ENCODE measurements at places on chromosomes 4 and X.

- DNase-seq, result no peak
These were observed 275.8 kb upstream of the CLNK start for GRCh38 chr4:10960389-10960788.

GRCh38 chrX:136047969-136048368 lies 62.7 kb downstream of the SLC9A6 start:
- DNase-seq, result no peak

- no peak for DNase-seq
These were observed 209.5 kb downstream of the PARM1 start for GRCh38 chr4:75142382-75142781.

DNA sequence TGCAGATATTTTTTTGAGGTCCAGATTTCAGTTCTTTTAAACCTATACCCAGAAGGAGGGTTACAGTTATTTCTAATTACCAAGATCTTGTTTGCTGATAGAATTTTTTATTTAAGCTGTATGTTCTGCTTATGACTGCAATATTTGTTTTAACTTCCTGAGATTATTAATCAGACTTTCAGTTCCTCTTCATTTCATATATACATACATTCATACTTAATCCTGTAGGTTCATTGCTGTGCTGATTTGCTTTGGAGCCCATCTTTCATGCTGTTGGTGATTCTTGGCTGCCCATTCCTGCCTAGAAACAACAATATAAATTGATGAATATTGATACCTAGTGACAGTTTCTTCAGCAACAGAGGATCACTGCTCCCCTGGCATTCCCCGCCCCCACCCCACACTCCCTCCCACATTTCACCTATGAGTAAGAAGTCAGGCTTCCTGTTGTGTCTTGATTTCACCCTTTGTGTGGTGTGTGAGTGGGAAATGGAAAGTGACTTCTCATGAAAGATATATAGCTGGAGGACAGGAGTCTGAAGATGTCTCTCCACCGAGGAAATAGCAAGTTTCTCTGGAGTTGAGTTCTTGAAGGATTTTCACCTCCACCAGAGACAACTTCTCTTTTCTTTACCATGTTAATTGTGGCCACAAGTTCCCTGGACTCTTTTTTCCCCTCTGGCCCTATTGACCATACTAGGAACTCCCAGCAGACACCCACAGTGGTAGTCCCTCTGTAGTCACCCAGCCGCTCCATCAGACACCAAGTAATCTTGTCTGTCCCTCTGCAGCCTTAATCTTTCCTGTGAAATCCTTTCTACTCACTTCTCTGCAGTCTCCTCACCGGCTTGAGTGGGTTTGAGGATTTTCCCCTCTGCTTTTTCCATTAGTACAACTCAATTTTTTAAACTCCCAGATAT lies 118.4 kb downstream of the ASB9 start:
- DNase-seq, result peak; percentile 26

GRCh38 chrX:85109235-85109634 lies 105.6 kb downstream of the APOOL start:
- DNase-seq, result no peak

DNA sequence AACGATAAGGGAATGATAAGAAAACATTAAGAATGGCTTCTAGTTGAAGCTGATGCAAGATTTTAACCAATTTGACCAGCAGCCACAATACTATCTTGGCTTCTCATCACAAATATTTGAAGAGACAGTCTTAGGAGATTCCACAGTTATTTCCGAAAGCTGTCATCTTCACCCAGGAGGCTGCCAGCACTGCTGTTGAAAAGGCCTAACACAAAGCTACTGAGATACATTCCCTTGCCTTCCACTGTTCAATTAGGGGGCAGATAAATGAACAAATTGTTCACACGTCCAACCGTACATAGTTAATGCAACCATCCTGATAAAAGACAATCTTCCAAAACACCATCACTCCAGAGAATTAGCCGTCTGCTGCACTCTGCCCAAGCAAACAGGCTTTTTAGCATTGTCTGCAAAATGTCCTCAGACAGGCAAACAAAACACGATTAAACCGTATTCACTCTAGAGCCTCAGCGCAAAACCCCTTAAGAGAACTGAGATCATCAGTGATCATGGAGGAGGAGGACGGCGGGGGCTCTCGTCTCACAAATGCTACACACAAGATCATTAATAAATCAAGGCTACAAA lies 189.8 kb upstream of the PSAPL1 start:
- DNase-seq, result no peak
